ENCODE measurements at places on chromosomes 6 and 20. TPM values are rescaled to one million over a fixed set of nuclear protein-coding genes. Genes with fewer than 3 reads are reported as not detected.
A peak's percentile ranks its signal among the peaks of the same experiment; 100 is the strongest.

DNA sequence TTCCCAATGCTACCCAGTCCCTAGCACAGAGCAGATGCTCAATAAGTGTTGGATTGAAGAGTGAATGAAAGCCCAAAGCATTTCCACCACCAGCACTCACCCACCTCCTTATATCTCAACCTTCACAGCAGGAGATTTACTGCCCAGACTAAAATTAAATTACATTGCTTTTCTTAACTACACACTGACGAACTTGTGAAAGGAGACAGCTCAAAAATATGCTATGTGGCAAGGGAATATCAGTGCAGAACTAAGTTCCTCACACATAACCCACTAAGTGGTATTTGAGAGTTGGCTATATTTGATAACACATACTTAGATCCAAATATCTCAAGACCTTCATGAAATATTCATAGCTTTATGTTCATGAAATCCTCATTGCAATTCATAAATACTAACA is 137.7 kb downstream of the FRK start:
- DNase-seq = no peak

- no peak for DNase-seq
These were observed 37.3 kb downstream of the TFEB start for GRCh38 chr6:41697861-41698781.

- no peak for DNase-seq
These were observed 56.7 kb downstream of the ATXN1 start for GRCh38 chr6:16704401-16705045.

GRCh38 chr20:24779946-24780345 is 169.1 kb upstream of the CST7 start:
- DNase-seq = no peak

GRCh38 chr6:111842891-111843290 is 30.4 kb downstream of the FYN start:
- DNase-seq = no peak

DNA sequence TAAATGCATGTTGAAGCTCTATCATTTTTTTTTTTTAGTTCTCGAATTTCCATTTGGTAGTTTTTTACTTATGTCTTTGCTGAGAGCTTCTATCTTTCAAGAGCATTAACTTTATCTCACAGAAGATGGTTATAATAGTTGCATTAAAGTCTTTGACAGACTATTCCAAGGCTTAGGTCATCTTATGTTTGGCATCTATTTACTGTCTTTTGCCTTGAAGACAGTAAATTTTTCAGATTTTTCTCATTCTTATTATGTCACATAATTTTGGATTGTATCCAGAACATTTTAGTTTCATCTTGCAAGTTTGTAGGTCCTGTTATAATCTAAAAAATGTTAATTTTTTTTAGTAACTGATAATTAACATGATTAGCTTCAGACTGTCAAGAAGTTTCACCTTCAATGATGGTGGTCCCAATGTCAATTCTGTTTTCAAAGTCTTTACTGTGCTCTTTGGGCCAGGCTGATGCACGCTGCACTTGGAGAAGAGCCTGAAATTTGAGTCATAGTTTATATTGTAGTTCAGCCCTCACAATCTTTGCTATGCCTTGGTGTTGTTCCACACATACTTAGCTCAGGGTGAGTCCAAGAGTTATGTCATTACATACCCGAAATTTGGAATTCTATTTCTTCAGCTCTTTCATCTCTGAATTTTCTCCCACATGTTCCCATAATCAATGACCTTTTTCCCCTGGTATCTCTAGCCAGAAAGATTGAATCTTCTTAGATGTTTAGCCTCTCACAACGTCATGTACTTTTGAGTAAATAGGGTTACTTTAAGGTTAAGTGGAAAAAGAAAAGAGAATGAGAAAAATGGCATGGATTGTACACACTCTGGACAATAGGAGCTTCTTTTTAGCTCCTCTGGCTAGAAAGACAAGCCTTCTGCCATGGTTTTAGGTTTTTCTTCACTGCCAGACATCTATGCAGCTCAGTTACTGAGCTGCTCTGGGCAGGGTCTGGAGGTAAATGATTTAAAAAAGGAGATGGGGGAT is 110.3 kb upstream of the BTBD3 start:
- DNase-seq = no peak

DNA sequence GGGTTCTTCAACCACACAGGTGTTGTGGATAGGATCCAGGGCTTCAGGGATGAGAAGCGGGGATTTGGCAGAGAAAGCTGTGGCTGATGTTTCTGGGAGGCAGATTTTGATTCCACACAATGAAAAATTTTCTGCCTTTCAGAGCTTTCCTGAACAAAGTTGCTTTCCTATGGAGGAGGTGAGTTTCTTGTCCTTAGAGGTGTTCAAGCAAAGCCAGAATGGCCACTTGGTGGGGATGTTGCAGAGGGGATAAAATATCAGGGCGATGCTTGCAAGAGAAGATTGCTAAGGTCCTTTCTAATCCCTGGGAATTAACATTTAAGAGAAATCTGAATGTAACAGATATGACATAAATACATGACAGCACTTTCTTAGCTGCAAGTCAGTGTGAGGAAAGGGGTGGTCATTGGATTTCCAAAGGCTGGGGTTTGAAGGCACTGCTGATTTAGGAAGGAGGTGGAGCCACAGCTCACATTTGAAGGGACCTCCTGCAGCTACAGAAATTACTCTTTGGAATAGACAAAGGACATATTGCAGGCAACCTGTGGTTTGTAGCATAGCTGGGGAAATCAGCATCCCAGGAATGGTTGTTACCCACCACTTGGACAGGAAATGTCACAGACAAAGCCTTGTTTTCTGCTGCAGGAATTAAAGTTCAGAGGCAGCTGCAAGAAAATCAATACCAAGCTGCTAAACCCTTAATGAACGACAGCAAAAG is 271.1 kb upstream of the CHD6 start:
- no peak for DNase-seq

DNA sequence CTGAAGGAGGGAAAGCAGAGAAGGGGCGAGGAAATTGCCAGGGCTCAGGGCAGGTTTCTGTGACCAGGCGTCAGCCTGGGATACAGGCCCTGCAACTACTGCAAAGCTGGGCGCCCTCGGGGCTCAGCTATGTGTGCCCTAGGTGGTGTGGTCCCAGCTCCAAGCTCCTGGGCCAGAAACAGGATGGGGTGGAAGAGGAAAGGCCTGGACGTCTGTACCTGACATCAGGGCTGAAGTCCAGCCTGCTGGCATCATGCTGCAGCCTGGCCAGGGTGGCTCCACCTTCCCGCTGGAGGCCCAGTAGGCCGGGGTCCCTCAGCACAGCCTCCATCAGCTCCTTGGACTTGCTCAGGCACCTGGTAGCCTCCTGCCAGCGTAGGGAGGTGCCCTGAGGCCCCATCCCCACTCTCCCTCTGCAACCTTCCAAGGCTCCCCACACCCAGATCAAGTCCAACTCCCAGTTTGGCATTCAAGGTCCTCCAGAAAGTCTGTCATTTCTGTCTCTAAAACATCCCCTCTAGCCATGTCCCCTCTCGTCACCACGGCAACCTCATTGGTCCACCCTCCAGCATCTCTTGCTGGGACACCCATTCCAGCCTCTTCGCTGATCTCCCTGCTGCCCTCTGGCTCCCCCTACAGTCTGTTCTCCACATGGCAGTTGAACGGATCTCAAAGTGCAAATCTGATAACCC is 38.2 kb downstream of the KIAA1755 start:
- peak; percentile 43 for DNase-seq

DNA sequence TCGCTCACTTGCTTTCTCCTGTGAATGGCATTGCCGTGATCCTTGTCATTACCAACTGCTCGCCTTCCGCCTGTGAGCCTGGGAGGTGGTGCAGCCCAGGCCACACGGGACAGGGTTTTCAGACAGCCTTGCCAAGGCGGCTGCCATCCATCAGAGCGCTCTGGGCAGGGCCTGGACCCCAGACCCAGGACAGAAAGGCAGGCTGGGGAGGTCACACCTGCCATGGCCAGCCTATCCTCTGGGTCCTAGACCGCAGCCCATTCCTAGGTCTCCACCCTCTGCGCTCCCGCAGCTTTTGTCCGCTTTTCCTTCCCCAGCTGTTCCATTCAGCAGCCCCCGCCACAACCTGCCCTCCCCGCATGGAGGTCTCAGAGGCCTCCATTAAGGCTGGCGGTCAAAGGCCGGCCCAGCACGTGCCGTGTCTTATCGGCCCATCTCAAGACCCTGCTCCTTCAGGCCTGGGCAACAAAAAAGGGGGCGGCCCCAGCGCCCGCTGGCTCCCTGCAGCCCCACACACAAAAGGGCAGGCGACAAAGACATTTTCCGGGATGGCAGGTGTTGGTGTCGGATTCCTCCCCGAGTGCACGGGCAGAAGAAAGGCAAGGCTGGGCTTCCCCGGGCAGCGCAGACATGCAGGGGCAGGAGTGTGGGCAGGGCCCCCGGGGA is 28.1 kb downstream of the INSM1 start:
- no peak for DNase-seq

DNA sequence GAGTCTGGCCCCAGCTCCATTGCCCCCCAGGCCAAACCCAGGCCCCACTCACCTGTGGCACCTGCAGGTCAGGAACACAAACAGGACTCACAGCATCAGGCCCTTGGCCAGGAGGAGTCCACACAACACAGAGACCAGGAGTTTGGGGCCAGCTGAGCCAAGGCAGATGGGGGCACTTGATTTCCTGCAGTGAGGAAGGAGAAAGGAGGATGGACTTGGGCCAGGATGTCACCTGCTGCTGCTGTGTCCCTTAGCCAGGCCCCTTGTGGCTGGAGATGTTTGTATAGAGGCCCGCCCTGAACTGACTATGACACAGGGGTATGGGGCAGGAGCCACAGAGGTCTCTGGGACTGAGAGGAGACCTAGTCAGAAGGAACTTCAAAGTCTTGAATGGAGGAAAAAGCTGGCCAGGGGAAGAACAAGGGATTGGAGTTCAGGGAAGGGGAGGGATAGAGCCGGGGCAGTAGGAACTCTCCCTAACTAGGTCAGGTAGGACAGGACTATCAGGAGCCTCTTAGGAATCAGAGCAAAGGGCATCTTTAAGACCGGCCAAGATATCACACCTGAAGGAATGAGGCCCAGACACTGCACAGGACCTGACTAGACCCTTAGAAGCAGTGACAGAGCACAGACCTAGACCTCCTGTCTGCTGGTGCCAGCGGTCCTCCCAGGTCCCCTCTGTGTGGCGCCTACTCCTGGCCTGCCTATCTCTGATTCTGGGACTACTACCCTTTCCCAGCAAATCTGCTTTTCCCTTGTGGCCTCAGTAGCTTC is 8.8 kb upstream of the TREML2 start:
- DNase-seq = no peak

GRCh38 chr6:153051801-153052200 is 49.3 kb upstream of the MTRF1L start:
- no peak for DNase-seq

GRCh38 chr6:105178110-105178509 is 1.7 kb downstream of the POPDC3 start:
- no peak for DNase-seq

DNA sequence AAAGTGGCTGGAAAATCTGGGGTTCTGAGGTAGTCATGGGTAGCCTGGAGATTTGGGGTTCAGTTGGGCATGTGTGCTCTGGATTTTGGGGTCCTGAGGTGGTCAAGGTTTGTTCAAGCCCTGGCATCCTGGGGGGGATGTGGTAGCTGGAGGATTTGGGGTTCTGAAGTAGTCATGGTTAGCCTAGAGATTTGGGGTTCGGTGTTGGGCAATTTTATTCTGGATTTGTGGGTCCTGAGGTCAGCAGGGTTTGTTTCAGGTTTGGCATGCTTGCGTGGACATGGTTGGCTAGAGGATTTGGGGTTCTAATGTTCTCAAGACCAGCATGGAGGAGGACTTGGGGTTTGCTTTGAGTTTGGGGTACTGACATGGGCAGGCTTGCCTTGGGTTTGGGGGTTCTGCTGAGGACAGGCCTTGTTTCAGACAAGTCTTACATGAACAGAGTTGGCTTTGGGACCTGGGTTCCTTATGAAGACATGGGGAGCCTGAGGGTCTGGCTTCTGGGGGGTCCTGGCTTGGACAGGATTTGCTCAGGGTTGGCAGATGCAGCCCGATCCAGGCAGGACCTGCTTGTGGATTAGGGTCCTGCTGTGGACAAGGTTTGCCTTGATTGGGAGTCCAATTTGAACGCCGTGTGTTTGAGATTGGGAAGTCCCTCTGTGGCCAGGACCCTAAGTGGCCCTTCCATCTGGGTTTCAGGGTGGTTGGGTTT is 906 bp downstream of the ANKRD60 start:
- DNase-seq = no peak

GRCh38 chr6:75349262-75349984 is 64.8 kb upstream of the TMEM30A start:
- peak; percentile 10 for DNase-seq

- no peak for DNase-seq
These were observed 79.6 kb downstream of the ADAT2 start for GRCh38 chr6:143370812-143371370.

- DNase-seq = peak; percentile 84
These were observed 49.0 kb upstream of the RNF24 start for GRCh38 chr20:4064144-4064909.

DNA sequence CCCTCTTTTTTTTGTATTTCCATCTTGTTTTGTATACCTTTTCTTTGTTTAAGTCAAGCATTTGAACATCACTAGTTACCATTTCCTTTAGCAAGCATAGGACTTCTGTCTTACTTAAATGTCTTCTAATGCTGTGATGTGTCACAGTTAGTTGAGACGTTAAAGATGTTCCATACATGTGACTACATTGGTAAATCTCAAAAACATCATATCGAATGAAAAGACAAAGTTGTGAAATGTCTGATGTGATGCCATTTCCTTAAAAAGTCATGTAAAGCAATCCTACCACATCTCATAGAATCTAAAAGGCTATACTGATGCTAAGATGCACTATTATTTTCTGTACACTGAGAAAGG is 26.8 kb downstream of the SLC16A10 start:
- DNase-seq = no peak

DNA sequence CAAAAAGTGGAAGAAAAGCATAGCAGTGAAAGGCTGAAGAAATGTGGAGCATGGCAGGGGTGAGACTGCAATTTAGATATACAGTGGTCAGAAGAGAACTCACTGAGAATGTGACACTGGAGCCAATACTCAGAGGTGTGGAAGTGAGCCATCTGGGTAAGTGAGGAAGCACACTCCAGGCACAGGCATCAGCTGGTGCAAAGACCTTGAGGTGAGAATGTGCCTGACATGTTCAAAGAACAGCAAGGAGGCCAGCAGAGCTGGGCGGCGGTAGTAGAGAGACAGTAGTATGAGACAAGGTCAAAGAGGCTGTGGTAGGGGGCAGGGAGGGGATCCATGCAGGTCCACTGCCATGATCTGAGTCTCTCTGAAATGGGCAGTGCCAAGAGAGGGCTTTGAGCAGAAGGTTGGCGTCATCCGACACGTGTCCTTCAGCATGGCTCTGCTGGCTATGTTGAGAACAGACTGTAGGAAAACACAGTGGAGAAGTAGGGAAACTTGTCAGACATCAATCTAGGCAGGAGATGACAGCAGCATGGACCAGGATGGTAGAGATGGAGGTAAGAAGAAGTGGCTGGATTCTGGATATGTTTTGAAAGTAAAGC is 84.4 kb downstream of the PLCG1 start:
- no peak for DNase-seq

TNNC2 gene
- polyA plus RNA-seq = 0.50 TPM

ZBTB22 gene
- polyA plus RNA-seq = 19.8 TPM

SAMD5 gene
- polyA plus RNA-seq = 12.7 TPM

SLC4A11 gene
- polyA plus RNA-seq = 3.4 TPM

FUT9 gene
- polyA plus RNA-seq = 7.0 TPM

NUS1 gene
- polyA plus RNA-seq = 51.6 TPM

TCF21 gene
- polyA plus RNA-seq = 220 TPM

FAXC gene
- polyA plus RNA-seq = 4.3 TPM

GLP1R gene
- 1.1 TPM for polyA plus RNA-seq
